ENCODE measurements at places on chromosomes 16 and 17. TPM values are rescaled to one million over a fixed set of nuclear protein-coding genes. Genes with fewer than 3 reads are reported as not detected.

GRCh38 chr16:52912565-52913173 lies 140.0 kb downstream of the CHD9NB start:
- peak; percentile 70 for DNase-seq

DNA sequence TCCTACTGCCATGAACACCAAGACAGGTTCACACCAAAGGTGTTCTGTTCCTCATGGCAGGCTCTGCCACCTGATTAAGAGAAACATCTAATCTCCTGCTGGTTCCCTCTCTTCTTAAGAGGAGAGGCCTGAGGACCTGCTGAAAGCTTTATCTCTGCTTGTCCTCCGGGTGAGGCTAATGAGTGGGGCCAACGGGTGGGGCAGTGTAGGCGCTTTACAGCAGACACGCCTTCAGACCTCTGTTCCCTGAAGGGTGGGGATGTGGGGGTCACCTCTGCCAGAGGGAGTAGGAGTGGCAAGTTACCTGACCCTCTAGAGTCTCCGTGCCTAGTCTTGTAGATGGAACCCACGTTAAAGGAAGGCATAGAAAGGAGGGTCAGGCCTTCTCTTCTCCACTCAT lies 4.2 kb upstream of the MRM1 start:
- no peak for DNase-seq

GRCh38 chr16:73798471-73798870 lies 498.1 kb upstream of the PSMD7 start:
- DNase-seq, result no peak

DNA sequence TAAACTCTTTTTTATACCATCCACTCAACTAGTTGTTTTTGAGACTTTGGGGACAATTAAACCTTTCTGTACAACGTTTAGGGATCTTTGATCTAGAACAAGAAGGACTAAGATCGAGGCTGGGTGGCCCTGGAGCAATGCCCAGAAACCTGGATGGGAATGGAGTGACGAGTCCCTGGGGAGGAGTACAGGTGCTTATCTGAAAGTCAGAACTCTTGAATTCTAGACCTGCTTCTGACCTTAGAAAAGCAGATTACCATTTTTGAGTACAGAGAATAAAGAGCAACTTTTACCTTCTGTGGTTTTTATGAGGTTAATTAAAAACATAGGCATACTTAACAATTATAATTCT lies 17.8 kb downstream of the UBE2Z start:
- no peak for DNase-seq

The IL32 gene
- total RNA-seq, result not detected

The ATAD5 gene
- 26.3 TPM for total RNA-seq

Measured in neural crest cell (in vitro differentiated cells).